Endodermal cell (in vitro differentiated cells): ENCODE measurements at places on chromosomes 6 and 20. TPM values are rescaled to one million over a fixed set of nuclear protein-coding genes. Genes with fewer than 3 reads are reported as not detected.

DOK5 gene
- total RNA-seq = 6.3 and 6.7 TPM in 2 replicates

HSPA12B gene
- total RNA-seq = 1.1 TPM in 2 replicates

FHL5 gene
- total RNA-seq = not detected in 2 replicates

- DNase-seq = no peak
Observed at GRCh38 chr20:53878262-53879047, 191.9 kb downstream of the BCAS1 start.

DNA sequence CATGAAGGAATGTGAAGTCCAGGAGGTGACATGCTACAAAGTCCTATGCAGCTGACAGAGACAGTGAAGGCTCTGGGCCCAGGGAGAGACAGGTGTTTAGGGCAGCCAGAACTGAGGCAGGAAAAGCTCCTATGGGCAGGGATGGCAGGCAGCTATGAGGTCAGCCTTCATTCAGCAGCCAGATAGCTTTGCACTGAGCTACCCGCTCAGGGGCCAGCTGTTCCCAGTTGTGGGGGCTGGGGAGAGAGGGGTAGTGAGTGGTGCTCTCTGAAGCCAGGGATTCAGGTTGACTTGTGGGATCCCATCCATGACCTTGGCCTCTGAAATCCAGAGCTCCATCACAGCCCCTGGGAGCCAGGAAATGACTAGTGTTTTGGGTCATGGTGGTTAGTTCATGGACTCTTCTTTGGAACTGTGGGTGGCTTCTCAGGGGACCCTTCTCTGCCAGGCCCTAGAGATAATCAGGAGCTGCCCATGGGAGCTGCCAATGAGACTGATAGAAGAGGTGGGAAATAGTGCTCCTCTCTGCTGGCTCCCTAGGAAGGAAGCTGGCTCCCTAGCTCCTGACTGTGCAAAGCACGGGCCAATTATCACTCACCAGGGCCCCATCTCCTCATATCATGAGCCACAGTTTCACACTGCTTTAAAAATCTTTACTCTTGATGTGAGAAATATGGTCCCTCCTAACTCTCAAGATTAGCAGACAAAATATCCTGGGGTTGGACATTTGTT is 127.7 kb downstream of the VEGFA start:
- DNase-seq = no peak

- DNase-seq = peak; percentile 95
Observed at GRCh38 chr6:52598123-52598823, 21.4 kb upstream of the TRAM2 start.

- DNase-seq = no peak
Observed at GRCh38 chr6:37406726-37407341, 26.2 kb upstream of the CMTR1 start.

- DNase-seq = no peak
Observed at GRCh38 chr6:112980676-112981075, 633.5 kb downstream of the RFPL4B start.
